ENCODE measurements at places on chromosomes 1 and 21.

DNA sequence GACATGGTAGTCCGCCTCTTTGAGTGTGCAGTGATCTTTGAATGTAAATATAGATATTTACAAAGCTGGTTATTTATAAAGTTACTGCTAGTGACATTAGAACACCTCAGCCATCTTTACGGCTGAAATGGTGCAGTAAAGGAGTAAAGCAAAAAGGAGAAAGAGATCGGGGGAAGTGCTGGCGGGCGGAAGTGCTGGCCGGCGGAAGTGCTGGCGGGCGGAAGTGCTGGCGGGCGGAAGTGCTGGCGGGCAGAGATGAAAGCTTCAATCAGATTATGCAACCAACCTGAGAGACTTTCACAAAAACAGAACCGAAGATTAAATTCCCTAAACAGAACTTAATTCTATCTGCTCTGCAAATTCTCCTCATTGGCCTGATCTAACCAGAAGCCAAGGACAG is 1.4 kb upstream of the OR14A16 start:
- H3K27me3 ChIP-seq, result no peaks in the 10 kb centered on the region
- H3K4me1 ChIP-seq, result no peaks in the 10 kb centered on the region
- H3K36me3 ChIP-seq, result no peaks in the 10 kb centered on the region
- no peak for DNase-seq

DNA sequence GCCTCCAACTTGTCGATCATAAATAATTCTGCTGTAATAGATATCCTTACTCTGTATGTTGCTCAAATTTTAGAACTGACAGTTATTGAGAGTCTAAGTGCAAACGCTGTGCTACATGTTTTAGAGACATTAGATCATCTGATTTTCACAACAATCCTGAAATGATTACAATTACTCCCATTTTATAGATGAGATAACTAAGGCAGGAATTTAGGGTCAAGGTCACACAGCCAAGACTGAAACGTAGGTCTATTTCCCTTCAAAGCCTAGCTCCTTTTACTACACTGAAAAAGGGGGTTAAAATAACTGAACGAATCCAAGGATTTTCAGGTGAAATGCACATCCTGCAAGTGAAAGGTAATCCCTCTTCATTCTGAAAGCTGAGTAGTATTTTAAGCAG is 2.7 kb upstream of the DCAF6 start:
- H3K4me1 ChIP-seq, result peaks cover 20% of the 10 kb centered on the region
- no peaks in the 10 kb centered on the region for H3K36me3 ChIP-seq
- no peaks in the 10 kb centered on the region for H3K27me3 ChIP-seq
- DNase-seq, result no peak

DNA sequence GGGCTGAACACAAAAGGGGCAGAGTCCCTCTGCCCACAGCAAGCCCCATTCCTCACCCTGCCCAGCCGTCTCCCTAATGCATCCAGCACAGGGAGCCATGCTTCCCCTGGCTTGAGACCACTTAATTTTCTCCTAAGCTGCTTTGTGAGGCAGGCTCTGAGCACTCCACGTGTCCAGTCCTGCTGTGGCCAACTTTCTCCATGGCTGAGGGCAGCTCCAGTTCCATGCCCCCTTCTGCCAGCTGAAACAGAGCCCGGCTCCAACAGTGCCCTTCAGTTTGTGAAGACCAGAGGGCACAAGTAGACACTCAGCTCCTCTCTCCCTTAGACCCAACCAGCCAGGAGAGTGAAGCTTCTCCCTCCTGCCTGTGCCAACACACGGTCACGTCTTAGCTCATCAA is 33.8 kb downstream of the PLEKHA6 start:
- no peaks in the 10 kb centered on the region for H3K36me3 ChIP-seq
- no peaks in the 10 kb centered on the region for H3K4me1 ChIP-seq
- no peak for DNase-seq
- H3K27me3 ChIP-seq, result no peaks in the 10 kb centered on the region

- no peaks in the 10 kb centered on the region for H3K36me3 ChIP-seq
- no peak overlapping the region for H3K27ac ChIP-seq
- no peak overlapping the region for H3K4me3 ChIP-seq
- no peaks in the 10 kb centered on the region for H3K4me1 ChIP-seq
- peaks cover 14% of the 10 kb centered on the region for H3K27me3 ChIP-seq
These were observed 467.8 kb downstream of the CAMTA1 start for GRCh38 chr1:7253118-7253480.

- no peaks in the 10 kb centered on the region for H3K36me3 ChIP-seq
- H3K27me3 ChIP-seq, result peaks cover 11% of the 10 kb centered on the region
- H3K27ac ChIP-seq, result no peak overlapping the region
- H3K4me1 ChIP-seq, result no peaks in the 10 kb centered on the region
These were observed 118.2 kb downstream of the FOXD2 start for GRCh38 chr1:47555841-47556560.

DNA sequence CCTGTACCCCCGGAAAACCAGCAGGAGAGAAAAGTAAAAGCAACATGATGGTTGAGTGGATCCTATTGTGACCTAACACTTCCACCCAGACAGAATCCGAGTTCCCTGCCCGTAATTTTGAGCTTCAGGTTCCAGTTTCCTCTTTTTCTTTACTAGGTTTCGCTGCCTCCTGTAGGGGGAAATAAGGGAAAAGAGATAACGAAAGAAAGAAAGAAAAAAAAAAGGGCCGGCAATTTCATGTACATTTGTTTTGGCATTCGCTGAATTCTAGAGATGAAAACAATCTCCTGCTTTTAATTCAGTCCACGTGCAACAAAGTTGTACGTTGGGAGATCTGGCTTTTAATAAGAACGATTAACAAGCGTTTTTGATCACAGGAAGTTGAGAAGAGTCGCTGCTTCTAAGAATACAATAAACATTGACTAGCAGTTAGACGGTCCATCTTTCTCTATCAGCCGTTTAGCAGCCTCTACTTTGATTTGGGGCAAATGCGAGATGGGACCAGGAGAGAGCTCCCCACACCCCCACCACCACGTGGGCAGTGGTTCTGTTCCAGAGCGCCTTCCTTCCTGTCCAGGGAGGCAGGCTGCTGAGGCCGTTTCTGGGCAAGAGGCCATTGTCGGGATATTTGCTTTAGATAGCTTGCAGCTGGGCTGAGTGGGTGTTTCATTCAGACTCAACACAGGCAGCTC is 155.9 kb upstream of the RUNX1 start:
- H3K27me3 ChIP-seq, result no peaks in the 10 kb centered on the region
- no peaks in the 10 kb centered on the region for H3K36me3 ChIP-seq
- peak overlapping the region; percentile 88 for H3K27ac ChIP-seq
- peaks cover 14% of the 10 kb centered on the region for H3K4me1 ChIP-seq
- H3K4me3 ChIP-seq, result peak overlapping the region; percentile 87

DNA sequence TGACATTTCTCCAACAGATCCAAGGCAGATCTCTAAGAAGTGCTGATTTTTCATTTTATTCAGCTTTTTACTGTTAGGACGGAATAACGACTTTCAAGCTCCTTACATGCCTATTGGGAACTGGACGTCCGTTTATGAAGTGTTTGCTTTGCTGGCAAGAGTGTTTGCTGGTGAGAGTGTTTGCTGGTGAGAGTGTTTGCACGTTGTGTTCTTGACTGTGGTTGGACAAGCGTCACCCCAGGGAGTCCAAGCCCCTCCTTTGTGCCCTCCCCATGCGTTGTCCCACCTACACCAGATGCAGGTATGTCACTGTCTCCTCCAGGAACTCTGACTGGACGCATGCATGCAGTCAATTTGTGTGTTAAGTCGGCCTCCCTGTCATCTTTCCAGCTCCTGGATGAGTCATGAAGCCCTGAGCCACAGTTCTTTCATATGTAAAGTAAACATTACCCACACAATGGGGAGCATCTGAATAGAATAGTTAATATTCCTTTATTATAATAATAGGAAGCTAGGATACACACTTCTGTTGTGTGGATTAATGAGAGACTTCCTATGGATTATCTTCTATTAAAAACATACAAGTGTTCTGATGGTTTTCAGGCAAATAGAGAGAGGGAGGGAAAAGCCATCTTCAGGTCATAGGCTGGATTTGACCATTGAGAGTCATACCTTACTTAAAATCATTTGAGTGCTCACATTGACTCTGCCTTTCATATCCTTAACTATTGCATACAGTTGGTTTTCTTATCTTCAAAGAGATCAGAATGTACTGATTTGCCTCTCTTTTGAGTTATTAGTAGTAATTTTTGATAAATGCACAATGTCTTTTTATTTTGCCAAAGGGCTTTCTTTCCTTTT is 119.2 kb downstream of the GALNT2 start:
- peak overlapping the region; percentile 38 for H3K27ac ChIP-seq
- H3K4me3 ChIP-seq, result peak overlapping the region; percentile 34
- H3K4me1 ChIP-seq, result peaks cover 60% of the 10 kb centered on the region
- no peaks in the 10 kb centered on the region for H3K27me3 ChIP-seq
- peaks cover 25% of the 10 kb centered on the region for H3K36me3 ChIP-seq

- DNase-seq, result no peak
- no peaks in the 10 kb centered on the region for H3K36me3 ChIP-seq
- no peak overlapping the region for H3K27ac ChIP-seq
- peaks cover 14% of the 10 kb centered on the region for H3K4me1 ChIP-seq
These were observed 66.7 kb downstream of the MAN1A2 start for GRCh38 chr1:117433943-117434342.

GRCh38 chr1:39266269-39266668 is 61.8 kb downstream of the MACF1 start:
- H3K4me1 ChIP-seq, result peaks cover 79% of the 10 kb centered on the region
- H3K4me3 ChIP-seq, result no peak overlapping the region
- no peaks in the 10 kb centered on the region for H3K27me3 ChIP-seq
- H3K27ac ChIP-seq, result no peak overlapping the region
- DNase-seq, result no peak

GRCh38 chr1:27618341-27619082 is 14.6 kb upstream of the AHDC1 start:
- no peaks in the 10 kb centered on the region for H3K27me3 ChIP-seq
- H3K36me3 ChIP-seq, result no peaks in the 10 kb centered on the region
- peaks cover 68% of the 10 kb centered on the region for H3K4me1 ChIP-seq
- DNase-seq, result peak; percentile 52

GRCh38 chr1:161725908-161726472 is 4.6 kb downstream of the FCRLB start:
- H3K27ac ChIP-seq, result peak overlapping the region; percentile 90
- H3K27me3 ChIP-seq, result peaks cover 5% of the 10 kb centered on the region
- H3K4me3 ChIP-seq, result peak overlapping the region; percentile 94
- H3K4me1 ChIP-seq, result peaks cover 57% of the 10 kb centered on the region
- DNase-seq, result peak; percentile 21
- no peaks in the 10 kb centered on the region for H3K36me3 ChIP-seq

DNA sequence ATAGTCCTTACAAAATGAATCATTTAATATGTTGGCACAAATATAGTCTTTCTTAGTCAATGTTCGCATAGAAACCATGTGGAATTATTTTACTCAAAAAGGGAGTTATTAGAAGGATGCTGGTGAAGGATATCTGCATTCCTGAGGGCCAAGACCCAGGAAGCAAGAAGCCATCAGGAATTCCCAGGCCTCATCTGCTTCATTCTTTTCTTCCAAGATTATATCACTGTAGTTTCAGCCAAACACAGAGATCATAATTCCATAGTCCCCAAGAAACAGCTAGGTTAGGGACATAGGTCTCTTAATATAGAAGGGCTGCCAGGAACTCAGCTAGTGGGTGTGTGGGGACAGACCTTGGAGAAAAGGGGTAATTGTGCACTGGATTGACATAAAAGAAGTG is 28.6 kb upstream of the DISC1 start:
- H3K36me3 ChIP-seq, result no peaks in the 10 kb centered on the region
- no peak overlapping the region for H3K4me3 ChIP-seq
- H3K27me3 ChIP-seq, result no peaks in the 10 kb centered on the region
- DNase-seq, result no peak

GRCh38 chr1:230787471-230787870 is 40.3 kb downstream of the CAPN9 start:
- DNase-seq, result no peak
- no peaks in the 10 kb centered on the region for H3K4me1 ChIP-seq
- H3K27ac ChIP-seq, result no peak overlapping the region
- no peaks in the 10 kb centered on the region for H3K36me3 ChIP-seq

GRCh38 chr1:219085988-219086387 is 87.7 kb upstream of the LYPLAL1 start:
- H3K36me3 ChIP-seq, result no peaks in the 10 kb centered on the region
- DNase-seq, result no peak
- no peak overlapping the region for H3K27ac ChIP-seq
- no peak overlapping the region for H3K4me3 ChIP-seq
- peaks cover 3% of the 10 kb centered on the region for H3K27me3 ChIP-seq
- H3K4me1 ChIP-seq, result no peaks in the 10 kb centered on the region

GRCh38 chr1:46448109-46448911 is 41.3 kb upstream of the DMBX1 start:
- peak overlapping the region; percentile 73 for H3K4me3 ChIP-seq
- no peak for DNase-seq
- H3K27me3 ChIP-seq, result peaks cover 35% of the 10 kb centered on the region
- H3K4me1 ChIP-seq, result peaks cover 8% of the 10 kb centered on the region
- no peaks in the 10 kb centered on the region for H3K36me3 ChIP-seq
- H3K27ac ChIP-seq, result no peak overlapping the region

- no peak overlapping the region for H3K4me3 ChIP-seq
- no peak for DNase-seq
- H3K4me1 ChIP-seq, result peaks cover under 1% of the 10 kb centered on the region
- no peak overlapping the region for H3K27ac ChIP-seq
- peaks cover 58% of the 10 kb centered on the region for H3K27me3 ChIP-seq
- no peaks in the 10 kb centered on the region for H3K36me3 ChIP-seq
These were observed 93.3 kb downstream of the IGSF21 start for GRCh38 chr1:18200918-18201317.

DNA sequence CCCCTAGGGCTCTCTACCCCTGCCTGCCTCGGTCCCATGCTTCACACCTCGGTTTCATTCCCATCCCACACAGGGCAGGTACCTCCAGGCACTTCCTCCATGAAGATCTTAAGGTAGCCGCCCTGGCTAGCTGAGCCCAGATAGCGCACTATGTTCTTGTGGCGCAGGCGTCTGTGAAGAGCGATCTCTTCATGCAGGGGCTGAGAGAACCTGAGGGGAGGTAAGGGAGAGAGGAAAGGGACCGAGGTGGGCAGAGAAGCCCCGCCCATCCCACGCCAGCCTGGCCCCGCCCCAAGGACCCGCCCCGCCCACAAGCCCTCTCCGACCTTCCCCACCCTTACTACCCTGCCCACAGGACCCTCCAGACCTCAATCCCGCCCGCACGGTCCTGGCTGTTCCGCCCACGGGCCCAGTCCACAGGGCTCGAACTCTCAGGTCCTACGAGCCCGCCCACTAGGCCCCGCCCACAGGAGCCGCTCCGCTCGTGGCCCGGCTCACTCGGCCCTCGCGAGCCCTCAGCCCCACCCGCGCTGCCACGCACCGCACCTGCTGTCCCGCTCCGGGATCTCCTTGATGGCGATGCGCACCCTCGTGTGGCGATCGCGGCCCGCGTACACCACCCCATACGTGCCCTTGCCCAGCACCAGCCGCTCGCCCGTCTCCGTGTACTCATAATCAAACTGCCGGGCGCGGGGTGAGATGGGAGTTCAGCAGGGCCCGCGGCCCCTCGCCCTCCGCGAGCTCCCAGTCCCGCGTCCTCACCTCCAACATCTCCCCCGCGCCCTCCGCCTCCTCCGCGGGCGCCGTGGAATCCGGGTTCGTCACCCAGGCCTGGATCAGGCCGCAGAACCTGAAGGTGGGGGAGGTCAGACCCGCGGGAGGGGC is 6.4 kb downstream of the MAP3K6 start:
- DNase-seq, result peak; percentile 53
- no peaks in the 10 kb centered on the region for H3K27me3 ChIP-seq
- H3K36me3 ChIP-seq, result no peaks in the 10 kb centered on the region
- peak overlapping the region; percentile 82 for H3K4me3 ChIP-seq
- H3K27ac ChIP-seq, result peak overlapping the region; percentile 72
